ENCODE measurements at places on chromosomes 4 and X.

- peak; percentile 85 for DNase-seq
These were observed 722 bp upstream of the EFHC2 start for GRCh38 chrX:44344194-44344593.

DNA sequence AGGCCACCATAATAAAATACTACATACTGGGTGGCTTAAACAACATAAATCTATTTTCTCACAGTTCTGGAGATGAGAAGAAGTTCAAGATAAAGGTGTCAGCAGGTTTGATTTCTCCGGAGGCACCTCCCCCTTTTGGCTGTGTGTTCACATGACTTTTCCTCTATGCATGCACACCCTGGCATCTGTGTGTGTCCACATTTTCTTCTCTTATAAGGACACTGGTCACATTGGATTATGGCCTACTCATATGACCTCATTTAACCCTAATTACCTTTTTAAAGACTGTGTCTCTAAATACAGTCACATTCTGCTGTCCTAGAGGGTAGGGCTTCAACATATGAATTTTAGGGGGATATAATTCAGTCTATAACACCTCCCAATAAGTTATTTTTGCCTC is 79.8 kb downstream of the DCLK2 start:
- no peak for DNase-seq

DNA sequence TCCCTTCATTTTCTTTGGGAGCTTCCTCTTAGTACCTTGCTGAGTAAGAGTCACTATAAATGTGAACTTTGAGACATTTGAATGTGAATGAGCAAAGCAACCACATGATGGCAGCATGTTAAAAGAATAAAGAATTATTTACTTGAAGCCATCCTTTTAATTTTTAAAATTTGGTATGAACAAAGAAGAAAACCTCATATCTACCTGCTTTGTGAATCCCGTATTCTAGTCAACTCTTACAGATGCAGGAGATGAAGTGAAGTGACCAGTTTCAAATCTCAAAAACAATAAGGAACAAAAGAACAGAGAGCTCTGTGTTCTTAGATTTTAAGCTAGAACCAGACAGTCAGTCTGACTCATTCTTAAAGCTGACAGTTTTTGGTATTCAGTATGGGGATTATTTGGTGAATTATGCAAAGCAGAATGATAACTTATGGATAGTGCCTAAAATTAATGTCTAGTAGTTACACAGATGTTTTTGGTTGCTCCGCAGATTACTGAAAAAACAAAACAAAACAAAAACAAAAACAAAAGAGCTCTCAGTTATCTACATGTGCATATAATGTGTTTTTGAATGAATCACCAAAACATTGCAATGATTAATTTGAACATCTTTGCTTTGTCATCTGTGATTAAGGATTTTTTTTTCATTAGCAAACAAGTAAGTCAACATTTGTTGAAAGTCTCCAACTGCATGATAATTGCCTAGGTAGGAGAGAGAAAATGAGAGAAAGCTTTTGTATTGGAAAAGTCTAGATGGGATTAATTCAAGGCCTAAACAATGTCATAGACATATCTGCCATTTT is 48.2 kb upstream of the H2AZ1 start:
- no peak for DNase-seq

GRCh38 chr4:170051402-170051801 is 25.2 kb upstream of the MFAP3L start:
- DNase-seq: no peak

DNA sequence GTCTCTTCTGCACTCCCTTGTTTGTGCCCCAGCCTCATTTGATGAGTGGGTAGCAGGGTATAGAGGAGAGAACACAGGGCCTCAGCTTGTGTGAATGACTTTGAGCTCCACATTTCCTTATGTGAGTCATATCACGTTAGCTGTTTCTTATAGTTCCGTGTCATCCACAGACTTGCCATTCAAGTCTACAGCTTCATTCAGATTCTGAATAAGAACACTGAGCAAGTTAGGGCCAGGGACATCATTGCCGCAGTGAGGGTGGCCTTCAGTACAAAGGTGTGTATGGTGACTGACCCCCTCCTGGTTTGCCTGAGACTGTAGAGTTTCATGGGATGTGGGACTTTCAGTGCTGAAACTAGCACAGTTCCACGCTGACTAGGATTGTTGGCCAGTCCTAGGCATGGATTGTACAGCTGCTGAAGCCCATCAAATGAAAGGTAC is 23.6 kb downstream of the KLF3 start:
- DNase-seq: no peak

GRCh38 chrX:121579016-121579760 is 531.8 kb downstream of the GLUD2 start:
- DNase-seq: peak; percentile 49

DNA sequence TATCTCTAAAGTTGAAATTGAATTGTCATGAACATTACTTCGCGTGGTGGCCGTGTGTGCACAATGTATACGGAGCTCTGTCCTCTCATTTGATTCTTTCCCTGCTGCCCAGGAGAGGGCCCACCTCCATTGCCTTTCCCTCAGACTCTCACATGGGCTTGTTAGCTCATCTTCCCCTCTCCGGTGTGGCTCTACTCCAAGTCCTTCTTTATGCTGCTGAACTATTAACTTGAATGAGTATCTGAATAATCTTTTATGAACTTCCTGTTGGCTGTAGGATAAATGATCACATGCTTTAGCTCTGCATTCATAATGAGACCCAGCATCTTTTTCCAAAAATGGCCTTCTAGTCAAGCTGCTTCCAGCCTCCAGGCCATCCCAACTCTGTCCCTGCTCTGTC is 68.8 kb upstream of the CLNK start:
- DNase-seq: no peak

DNA sequence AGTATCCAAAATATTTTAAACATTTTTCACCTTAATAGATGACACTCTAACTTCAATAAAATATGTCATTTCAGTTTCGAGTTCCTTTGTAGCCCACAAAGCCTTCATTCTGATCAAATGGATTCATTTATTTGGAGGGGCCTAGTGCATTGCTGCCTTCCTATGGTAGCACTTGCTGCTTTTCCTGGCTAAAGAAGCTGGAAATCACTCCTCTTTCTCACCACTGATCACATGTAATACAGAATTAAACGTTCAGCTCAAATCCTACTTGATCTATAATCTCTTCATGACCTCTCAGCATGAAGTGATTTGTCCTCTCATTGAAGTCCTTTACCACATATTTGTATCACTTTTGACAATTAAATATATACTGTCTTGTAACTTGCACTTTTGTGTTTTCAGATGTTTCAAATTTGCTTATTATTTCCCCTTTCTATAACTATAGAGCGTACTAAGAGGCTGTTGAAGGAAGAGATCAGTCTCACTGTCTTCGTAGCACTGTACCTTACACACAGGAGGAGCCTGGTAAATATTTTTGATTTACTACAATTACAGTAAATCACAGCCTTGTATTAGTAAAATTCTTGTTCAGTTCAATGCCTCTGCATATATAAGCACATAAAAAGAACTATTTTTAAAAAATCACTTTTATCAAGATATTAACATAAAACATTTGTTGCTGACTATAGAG is 555 bp downstream of the CFI start:
- DNase-seq: no peak

DNA sequence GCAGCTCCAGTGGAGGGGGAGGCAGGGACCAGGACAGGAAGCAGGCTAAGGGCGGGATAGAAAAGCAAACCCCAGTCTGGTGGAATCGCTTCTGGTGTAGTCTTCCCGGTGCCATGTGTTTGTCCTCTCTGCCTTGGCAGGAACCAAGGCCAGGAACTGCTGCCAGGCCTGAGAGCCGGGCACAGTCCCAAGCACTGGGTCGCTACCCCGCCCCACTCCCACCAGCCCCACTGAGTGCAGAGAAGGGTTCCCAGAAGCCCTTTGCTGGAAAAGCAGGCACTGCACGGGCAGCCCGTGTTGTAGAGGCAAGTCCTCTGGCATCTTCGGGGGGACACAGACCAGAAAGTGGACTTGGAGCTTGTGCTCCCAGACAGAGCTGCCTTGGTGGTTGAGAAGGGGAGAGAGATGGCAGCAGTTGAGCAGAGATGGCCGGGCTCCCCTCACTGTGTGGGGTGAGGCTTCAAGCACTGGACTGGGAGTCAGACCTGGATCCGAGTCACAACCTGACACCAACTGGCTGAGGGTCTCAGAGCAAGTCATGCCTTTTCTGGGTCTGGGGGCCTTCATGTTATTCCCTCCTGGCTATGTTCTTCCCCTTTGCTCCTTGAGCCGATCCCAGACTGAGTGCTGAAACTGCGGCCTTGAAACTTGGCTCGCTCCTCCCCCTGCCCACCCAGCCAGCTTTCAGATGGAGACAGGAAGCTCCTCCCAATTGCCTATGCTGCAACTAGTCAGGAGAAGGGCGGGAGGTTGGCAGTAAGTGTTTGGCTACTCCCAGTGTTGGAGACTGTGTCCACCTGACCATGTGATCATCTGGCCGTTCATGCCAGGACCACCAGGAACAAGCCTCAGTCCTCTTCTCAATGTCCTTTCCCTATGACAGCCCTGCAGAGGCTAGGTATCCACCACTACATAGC is 59.7 kb upstream of the MTM1 start:
- no peak for DNase-seq

- no peak for DNase-seq
These were observed 57.1 kb downstream of the NIPAL1 start for GRCh38 chr4:48073567-48074103.

DNA sequence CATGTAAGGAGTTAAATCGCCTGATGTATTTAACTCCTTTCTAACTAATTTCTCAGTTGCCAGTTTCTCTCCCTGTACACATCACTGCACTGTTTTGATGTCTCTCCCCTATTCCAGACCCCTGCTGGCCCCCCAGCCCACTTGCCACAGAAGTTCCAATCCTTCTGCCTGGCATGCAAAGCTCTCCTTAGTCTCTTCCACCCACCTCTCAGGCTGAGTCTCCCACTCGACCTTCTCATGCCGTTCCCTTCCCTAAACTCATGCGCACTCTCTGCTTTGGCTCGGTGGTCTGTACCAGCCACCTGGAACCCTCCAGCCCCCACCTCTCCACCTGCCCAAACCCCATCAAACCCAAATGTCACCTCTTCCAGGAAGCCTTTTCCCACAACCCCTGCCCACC is 56.9 kb downstream of the APLN start:
- no peak for DNase-seq

GRCh38 chrX:40078489-40079227 is 19.1 kb downstream of the BCOR start:
- no peak for DNase-seq

GRCh38 chrX:113868711-113869110 is 715.2 kb upstream of the HTR2C start:
- no peak for DNase-seq

GRCh38 chrX:12936947-12937346 is 30.5 kb downstream of the TLR8 start:
- no peak for DNase-seq

DNA sequence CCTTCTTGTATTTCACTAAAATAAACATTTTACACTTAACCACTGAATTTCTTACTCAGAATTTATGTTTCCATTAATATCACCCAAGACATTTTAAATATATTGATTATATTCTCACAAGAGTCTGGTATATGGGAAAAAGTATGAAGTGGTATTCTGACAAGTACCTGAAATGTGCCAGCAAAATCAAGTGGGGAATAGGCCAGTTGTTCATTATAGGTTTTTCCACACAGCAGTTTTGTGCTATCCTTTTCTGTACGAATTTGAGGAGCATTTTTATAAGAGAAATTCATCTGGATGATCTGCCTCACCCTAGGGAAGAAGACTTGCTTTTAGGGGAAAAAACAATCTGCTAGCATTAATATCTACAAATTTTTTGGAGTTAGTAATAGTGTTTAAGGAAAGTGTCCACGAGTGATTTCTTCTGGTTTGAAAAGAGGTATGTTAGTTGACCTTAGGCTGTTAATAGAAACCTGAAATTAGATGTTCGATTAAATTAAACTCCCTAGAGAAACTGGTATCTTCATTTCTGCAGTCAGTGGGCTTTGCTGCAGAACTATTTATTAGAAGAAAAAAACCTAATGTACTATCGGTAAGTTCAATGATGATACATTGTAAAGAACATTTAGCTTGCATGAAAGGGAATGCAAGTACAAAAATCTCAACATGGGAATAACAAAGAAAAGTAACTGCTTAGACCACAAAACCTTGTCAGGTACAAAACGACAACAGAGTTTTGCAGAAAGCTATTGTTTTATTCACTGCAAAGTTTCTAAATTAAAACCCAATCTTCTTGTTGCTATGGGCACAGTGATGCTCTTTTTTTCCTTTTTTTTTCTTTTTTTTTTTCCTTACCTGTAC is 1.8 kb downstream of the KLF3 start:
- DNase-seq: no peak

GRCh38 chr4:176198316-176198903 is 3.0 kb upstream of the SPATA4 start:
- no peak for DNase-seq

DNA sequence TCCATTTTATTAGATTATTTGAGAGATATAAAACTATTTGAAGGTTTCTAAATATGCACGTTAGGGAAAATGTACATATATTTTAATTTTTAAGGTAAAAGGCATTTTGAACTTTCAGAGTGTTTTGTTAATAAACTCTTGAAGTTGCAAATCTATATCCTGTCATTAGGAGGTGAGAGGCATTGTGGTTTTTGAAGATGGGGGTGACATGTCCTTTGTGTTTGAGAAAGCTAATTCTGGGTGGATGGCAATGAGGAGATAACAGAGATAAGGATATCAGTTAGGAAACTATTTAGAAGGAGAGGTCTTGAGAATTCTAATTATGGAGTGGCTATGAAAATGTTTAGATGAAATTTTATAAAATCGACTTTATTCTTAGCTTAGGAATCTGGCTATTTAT is 6.1 kb downstream of the STIM2 start:
- DNase-seq: no peak

DNA sequence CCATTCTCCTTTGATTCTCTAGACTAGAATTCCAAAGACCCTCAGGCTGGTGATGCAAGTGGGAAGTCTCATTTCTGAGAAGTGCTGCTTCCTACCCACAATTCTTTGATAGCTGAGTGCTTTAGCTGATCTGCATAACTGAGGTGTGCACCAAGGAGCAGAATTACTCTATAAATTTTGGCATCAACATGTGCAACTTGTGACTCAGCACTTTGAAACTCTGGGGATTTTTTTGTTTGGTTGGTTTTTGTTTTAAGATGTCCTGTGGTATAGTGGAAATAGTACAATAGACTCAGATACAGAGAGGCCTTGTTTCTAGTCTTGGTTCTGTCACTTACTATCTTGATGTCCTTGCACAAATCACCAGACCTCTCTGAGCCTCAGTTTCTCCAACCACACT is 148.4 kb downstream of the AR start:
- no peak for DNase-seq

- DNase-seq: no peak
These were observed 329.4 kb upstream of the PABPC4L start for GRCh38 chr4:134531013-134531412.

DNA sequence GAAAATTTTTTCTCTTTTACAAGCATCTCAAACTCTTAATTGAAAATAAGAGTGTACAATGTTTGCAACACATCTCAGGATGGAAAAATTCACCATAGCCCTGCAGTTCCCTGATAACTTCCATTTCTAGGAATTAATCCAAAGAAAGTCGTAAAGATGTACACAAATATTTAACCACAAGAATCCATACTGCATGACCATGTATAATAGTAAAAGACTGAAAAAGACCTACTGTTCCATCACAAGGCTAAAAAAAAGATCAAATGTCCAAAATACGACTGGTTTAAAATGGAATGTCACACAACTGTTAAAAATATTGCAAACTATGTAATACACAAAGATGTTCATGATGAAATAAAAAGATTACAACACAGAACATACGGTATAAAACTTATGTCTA is 32.1 kb downstream of the HUWE1 start:
- DNase-seq: no peak
